ENCODE measurements at places on chromosomes 3 and 15.
A peak's percentile ranks its signal among the peaks of the same experiment; 100 is the strongest.

GRCh38 chr3:106176734-106177133, 307.9 kb upstream of the CBLB start:
- DNase-seq, result peak; percentile 47

GRCh38 chr3:14889943-14890342, 57.4 kb upstream of the NR2C2 start:
- DNase-seq, result no peak

DNA sequence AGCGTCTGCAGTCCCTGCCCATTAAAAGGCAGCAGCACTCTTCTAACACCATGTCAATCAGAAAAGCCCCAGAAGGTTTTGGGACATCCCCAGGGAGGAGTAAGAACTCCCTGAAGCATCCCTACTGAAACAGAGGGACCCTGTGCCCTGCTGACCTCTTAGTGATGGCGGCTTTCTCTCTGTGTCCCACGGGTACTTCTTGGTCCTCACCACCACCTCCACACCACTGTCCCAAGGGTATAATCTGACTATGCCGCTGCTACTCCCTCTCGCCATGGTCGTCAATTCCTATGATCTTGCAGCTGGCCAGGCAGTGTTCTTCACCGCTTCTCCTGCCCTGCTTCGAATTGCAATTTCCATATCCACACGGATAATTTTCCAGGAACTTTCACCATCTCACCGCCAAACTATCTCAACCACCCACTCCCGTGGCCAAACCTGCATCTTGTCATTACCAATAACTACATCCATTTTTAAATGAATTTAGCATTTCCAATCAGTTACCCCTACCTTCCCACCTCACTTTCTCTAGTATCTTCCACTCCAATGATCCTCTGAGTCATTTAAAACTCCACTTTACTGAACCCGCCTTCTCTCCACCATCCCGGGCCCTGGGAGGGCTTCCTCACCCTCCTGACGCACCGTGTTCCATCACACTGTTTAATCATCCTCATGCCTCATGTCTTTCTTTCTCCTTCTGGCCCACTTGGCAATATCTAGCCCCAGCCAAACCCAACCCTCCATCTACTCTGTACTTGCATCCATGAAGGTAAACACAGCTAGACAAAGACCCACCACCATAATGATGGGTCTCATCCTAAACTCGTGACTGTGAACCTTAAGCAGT, 23.7 kb downstream of the PRR23E start:
- DNase-seq, result no peak

- DNase-seq, result no peak
These were observed 35.5 kb upstream of the TIMP4 start for GRCh38 chr3:12194209-12194608.

DNA sequence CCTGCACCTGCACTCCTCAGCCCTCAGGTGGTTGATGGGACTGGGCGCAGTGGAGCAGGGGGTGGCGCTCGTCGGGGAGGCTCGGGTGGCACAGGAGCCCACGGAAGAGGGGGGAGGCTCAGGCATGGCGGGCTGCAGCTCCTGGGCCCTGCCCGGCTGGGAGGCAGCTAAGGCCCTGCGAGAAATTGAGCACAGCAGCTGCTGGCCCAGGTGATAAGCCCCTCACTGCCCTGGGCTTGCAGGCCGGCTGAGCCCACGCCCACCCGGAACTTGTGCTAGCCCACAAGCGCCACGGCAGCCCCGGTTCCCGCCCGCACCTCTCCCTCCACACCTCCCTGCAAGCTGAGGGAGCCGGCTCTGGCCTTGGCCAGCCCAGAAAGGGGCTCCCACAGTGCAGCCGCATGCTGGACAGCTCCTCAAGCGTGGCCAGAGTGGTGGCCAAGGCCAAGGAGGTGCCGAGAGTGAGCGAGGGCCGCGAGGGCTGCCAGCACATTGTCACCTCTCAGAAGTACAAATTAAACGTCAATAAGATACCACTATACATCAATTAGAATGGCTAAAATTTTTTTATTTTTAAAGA, 5.1 kb upstream of the VHL start:
- DNase-seq, result no peak

DNA sequence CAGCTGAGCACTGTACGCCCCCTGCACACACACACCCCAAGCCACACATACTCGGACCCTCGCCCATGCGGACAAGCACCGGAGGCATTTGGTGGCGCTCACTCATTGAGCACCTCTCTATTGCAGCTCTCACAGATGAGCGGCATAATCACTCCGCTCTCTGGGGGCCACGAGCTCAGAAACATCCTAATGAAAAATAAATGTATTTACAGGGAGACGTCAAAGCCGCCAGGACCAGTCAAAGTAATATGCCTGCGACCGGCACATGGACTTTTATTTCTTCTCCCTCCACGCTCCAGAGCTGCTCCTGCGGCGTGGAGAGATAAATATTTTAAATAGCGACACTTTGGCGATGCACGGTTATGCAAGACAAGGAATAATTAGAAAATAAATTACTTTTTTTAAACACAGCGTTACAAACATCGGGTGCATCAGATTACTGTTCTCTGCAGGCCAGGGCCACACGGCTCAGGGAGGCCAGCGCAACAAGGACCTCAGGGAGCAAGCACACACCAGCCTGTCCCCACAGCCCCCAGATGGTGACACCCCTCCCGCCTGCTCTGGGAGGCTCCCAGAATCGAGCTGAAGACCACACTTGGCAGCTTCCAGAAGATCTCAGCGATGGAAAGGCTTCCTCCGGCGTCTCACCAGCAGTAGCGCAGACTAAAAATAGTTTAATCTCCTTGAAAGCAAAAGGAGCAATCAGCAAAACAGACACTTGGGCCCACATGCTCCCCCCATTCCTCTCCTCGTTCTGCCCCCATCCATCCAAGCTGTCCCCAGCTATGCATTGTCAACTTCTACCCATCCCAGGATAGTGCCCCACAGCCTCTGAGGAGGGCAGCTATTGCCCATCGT, 48.0 kb downstream of the CACNA2D2 start:
- no peak for DNase-seq

GRCh38 chr3:128684986-128685726, 34.5 kb upstream of the RPN1 start:
- no peak for DNase-seq

DNA sequence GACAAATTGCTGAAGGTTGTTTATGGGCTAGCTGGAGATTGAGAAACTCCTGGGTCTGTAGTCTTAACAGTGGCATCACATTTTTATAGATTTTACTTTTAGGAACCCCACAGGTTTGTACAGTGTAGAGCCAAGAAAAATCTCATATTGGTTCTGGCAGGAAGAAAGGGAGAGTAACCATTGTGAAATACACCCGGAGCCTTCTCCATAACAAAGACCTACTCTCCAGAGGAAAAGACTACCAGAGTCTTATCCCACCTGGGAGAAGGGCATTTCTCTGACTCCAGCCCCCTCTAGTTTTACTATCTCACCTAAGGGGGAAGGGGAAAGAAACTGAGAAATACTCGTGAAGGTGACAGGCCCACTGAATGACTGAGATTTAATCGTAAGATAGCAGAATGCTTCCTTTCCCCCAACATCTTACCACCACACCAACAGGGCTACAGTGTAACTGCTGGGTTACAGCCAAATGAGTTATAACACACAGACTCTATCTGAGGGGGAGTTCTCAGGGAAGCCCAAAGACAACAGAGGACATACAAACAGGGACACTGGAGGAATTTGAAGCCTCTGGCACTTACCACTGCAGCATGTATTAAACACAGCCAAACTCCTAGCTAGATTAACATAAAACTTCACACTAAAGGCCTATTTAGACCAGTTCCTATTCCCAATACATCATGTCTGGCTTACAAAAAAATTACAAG, 56.1 kb downstream of the SYN2 start:
- no peak for DNase-seq

DNA sequence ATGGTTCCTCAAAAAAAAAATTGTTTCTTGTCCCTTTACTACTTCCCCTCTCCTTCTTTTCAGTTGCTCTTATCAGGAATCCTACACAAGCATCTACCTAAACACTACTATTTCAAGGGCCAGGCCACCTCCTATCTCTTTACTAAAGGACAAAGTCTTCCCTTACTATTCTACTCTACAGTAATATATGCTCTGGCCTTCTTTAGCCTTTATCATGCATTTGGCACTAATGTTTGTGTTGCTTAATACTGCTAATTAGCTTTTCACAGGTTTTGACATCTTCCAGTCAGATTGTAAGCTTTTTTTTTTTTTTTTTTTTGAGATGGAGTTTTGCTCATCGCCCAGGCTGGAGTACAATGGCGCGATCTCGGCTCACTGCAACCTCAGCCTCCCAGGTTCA, 5.3 kb downstream of the CEP19 start:
- DNase-seq, result no peak

- no peak for DNase-seq
These were observed 119.0 kb upstream of the SATB1 start for GRCh38 chr3:18544146-18544545.

DNA sequence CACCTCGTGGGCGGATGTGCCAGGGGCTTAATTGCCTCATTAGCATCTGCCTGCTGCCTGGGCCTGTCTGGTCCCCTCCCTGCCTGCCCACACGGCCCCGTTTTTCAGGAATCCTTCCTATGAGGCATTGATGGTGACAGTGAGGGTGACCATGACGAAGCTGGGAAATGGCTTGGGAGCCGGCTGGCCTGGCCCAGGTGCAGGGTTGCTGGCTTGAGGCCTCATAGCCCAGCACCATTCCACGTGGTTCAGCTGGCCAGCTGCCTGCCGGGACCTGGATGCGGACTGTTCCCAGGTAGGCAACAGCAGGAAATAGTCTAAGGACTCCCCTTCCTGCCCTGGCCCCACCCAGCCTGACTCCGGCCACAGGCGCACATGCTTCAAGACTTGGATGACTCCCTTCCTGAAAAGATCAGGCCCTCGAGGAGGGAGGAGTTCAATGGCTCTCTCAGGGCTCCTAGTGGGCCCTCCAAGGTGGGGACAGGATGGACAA, 8.9 kb upstream of the DUSP7 start:
- no peak for DNase-seq

DNA sequence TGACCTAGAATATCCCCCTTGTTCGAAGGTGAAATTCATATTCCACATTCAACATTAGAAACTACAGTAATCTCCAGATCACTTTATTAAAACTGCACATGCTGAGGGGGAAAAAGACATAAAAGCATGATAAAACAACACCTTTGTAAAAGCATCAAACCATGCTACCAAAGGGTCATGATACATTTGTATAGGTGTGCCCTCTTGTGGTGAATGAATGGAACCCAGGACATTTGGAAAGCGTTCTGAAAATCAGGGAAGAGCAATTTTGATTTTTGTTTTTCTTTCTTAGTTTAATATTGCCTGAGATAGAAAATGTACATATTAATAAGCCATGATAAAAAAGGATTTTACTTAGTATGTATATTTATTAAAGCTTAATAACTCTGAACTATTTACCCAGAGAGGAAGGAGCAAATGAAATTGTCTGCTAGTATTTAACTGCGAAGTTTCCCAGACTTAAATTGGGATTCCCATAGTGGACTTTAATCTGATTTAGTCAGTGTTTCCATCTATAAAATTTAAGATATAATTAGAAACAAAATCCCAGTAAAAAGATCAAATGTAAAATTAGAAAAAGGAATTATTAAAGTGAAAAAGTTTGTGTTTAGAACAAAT, 105.8 kb upstream of the ARL6 start:
- no peak for DNase-seq

- no peak for DNase-seq
These were observed 1045.5 kb upstream of the NR2F2 start for GRCh38 chr15:95284933-95285421.

- no peak for DNase-seq
These were observed 55.5 kb downstream of the NSUN3 start for GRCh38 chr3:94118390-94118789.

GRCh38 chr3:71305231-71306206, 278.0 kb downstream of the FOXP1 start:
- peak; percentile 20 for DNase-seq

DNA sequence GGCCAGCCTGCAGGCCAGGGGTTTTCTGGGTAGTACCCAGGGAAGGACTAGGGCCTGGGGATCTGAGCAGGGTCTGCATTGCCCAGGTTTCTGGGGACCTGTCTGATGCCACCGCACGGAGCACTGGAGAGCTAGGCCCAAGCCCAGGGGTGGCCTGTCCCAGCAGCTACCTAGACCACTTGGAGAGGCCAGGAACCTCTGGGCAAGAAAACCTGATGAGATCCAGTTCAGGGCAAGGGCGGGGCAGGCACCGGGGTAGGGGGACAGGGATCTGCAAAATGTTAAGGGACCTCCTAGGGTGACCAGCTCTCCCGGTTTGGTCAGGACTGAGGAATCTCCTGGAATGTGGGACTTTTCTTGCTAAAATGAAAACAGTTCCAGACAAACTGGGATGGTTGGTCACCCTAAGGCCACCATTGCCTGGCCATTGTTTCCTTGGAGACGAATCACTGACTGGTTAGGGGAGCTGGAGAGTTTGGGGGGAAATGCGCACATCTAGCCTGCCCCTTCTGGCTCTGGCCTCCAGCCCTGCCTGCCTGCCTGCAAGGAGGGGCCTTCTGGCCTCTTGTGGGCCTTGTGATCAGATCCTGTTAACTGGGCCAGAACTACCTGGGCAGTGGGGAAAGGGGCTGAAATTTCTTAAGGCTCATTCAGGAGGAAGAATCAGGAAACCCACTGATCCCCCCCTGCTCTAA, 117.4 kb upstream of the TLE3 start:
- no peak for DNase-seq

DNA sequence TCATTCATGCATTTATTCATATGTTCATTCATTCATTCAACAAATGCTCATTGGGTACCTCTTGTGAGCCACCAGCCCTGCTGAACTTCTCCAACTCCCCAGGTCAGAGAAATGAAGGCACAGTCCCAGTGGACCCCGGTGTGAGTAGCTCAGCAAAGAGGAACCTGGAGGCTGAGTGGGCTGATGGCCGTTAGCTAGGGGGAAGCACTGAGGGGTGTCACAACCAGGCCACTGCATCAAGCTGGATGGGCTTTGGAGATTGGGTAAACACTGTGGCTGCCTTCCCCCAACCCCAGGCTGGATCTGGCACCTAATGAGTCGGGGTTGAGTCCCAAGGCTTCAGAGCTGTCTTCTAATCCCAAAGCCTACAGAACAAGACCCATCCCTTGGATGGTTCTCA, 12.1 kb upstream of the ALAS1 start:
- DNase-seq, result no peak

DNA sequence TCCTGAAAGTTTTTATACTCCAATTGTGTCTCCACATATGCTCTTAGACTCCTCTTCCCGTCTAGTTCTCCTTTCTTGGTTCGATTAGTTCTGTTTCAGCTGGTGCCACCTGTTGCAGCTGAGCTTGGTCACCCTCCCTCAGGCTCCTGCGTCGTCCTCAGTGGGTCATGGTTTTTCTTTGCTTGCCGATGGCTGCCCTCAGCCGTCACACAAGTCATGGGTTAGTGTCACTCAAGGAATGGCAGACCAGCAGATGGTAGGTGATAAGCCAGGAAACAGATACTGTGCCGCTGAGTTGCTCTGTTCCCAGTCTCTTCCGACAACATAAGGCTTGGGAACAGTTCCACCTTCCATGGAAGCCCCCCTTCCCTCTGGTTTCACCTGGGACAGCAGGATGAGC, 109.9 kb downstream of the IGF1R start:
- no peak for DNase-seq

DNA sequence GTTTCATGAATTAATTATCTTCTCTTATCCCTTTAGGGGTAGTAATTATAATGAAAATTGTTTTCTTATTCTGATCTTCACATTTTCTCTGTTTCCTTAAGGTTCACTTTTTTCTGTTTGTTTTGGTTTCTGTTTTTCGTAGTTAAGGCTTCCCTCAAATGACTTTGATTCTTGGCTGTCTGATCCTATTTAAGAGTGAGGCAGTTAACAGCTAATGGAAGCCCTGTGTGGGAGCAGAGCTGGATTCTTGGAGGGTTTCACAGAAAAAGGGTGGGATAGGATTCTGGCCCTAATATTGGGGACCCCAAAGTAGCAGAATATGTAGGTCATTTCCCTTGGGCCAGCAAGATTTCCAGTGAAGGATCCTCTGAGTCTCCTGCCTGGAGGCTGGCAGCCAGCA, 6.8 kb upstream of the AMOTL2 start:
- DNase-seq, result no peak
